ENCODE measurements at places on chromosomes 4 and X.

DNA sequence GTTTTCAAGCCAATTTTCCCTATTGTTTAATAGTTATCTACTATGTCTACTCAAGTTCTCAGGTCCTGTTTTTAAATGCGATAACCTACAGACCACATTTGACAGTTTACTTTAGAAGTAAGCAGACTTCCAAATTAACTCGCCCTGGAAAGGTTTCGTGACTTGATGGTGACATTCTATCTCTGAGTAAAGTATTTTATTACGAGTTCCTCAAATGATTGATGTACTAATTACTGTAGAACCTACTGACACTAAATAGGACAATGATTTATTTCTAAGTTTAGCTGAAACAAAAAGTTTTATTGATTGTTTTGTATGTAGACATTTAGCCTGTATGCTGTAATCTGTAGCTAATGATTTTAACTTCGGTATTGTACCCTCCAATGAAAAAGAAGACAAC, 1.9 kb upstream of the PPBP start:
- DNase-seq, result no peak

GRCh38 chrX:44062840-44063239, 89.7 kb upstream of the NDP start:
- no peak for DNase-seq

GRCh38 chr4:168604496-168605373, 107.9 kb downstream of the PALLD start:
- no peak for DNase-seq

DNA sequence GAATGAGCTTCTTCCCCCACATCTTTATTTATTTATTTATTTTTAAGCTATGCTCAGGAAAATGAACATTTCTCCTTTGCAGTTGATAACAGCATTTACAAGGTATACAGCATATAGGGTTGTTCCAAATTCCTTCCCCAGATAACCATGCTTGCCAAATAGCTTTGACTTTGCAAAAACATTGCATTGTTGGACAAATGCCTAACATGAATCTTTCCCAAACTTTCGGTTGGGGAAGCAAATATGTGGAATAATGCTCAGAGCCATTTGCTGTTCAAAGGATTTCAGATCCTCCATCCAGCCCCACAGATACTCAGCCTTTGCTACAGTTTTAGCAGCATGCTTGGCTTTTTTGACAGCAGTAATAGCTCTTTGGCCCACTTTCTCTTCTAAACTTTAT, 127.2 kb upstream of the AGA start:
- no peak for DNase-seq

DNA sequence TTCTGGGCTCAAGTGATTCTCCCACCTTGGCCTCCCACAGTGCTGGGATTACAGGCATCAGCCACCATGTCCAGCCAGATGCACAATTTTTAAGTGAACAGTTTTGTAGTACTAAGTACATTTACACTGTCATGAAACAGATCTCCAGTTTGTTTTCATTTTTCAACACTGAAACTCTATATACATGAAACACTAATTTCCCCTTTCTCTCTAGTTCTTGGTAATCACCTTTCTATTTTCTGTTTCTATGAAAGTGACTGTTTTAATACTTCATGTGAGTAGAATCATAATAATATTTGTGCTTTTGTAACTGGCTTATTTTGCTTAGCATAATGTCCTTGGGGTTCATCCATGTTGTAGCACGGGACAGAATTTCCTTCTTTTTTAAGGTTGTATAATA, 237.4 kb downstream of the CAMK2D start:
- no peak for DNase-seq

DNA sequence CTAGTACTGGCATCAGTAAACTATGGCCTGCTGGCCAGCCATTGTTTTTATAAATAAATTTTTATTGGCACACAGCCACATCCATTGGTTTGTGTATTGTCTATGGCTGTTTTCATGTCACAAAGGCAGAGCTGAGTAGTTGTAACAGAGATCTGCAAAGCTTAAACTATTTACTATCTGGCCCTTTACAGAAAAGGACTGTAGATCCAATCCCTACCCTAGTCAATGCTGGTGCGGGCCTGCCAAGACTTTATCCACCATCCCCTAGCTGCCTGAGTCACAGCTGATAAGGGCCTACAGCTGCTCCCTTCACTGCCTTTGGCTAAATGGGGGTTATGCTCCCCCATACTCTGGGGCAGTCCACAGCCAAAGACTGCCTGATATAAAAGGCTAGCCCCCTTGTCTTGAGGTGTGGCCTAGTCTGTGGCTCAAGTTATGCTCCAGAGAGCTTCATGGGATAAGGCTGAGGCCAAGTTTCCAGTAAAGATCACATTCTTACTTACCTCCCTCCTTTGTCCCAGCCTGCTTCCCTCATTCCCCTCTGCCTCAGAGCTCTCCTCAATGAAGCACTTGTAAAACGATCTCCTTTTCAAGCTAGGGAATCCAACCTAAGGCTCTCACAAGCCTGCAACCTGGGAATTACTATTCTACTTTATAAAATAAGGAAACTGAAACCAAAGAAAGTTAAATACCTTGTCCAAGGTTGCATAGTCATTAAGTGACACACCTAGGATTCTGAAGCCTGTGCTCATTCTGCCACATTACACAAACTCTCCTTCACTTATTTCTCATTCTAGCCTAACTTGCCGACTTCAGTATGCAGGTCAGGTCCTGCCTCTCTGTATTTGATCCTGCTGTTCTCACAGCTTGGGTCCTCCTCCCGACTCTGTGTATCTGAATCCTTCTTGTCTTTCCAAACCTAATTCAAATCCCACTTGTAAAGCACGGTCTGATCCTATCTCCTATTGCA, 20.7 kb downstream of the ACE2 start:
- no peak for DNase-seq

- DNase-seq, result no peak
Observed at GRCh38 chr4:41202820-41203568, 11.3 kb downstream of the APBB2 start.

GRCh38 chr4:89173336-89174090, 62.2 kb downstream of the TIGD2 start:
- DNase-seq, result no peak

- DNase-seq, result no peak
Observed at GRCh38 chrX:97517763-97518162, 634.1 kb downstream of the RPA4 start.

DNA sequence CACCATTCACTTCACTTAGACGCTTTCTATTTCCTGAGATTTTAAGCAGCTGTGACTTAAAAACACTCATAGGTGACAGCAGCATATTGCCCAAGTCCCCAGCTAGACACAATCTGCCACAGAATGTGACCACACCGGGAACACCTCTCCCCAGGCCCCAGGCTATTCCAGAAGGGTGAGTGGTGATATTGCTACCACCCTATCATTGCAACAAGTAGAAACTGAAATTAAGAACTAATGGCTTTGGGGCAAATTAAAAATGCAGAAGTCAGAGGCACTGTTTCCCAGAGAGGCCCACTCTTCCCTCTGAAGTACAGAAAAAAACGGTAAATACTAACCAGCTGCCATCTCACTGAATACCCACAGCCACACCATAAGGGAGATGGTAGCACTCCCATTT, 35.0 kb downstream of the QDPR start:
- no peak for DNase-seq
